Activated naive CD8-positive, alpha-beta T cell treated with anti-CD3 and anti-CD28 coated beads, Interleukin-2, amount 10 ng/mL, durations not matched to agents 7 days and 5 days (primary cell): ENCODE measurements at places on chromosomes 3 and 15. TPM values are rescaled to one million over a fixed set of nuclear protein-coding genes. Genes with fewer than 3 reads are reported as not detected.

DNA sequence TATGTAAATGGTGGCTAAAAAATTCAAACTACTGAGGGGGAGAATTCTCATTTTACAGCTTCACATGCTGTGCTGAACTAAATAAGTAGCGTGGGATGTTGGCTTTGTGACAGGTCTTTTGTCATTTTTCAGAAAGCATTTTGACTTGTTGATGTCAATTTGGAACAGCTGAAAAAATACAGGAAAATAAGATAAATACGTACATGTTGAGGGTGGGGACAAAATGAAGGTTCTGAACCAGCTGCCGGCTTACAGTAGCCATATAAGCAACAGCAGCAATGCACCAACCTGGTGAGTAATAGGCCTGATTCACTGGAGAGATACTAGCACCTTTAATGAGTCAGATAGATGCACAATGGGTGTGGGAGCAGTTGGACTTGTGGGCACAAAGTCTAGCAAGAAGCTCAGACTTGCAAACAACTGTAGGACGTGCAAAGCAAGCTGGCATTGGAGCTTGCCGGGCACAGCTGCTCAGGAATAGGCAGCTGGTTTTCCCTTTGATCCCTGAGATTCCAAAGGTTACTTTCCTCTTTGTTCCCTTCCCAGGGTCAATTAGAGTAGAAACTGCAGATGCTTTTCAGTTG is 12.9 kb downstream of the B3GNT5 start:
- no peak for DNase-seq
- H3K36me3 ChIP-seq: peaks cover 4% of the 10 kb centered on the region
- H3K4me3 ChIP-seq: no peak overlapping the region

Gene CYP1A2
- not detected for total RNA-seq

Gene CCNB2
- 72.1 TPM for total RNA-seq

GRCh38 chr15:58562135-58562534 is 130.3 kb downstream of the LIPC start:
- no peaks in the 10 kb centered on the region for H3K4me1 ChIP-seq
- no peaks in the 10 kb centered on the region for H3K27me3 ChIP-seq
- peaks cover 17% of the 10 kb centered on the region for H3K36me3 ChIP-seq
- no peak overlapping the region for H3K4me3 ChIP-seq

DNA sequence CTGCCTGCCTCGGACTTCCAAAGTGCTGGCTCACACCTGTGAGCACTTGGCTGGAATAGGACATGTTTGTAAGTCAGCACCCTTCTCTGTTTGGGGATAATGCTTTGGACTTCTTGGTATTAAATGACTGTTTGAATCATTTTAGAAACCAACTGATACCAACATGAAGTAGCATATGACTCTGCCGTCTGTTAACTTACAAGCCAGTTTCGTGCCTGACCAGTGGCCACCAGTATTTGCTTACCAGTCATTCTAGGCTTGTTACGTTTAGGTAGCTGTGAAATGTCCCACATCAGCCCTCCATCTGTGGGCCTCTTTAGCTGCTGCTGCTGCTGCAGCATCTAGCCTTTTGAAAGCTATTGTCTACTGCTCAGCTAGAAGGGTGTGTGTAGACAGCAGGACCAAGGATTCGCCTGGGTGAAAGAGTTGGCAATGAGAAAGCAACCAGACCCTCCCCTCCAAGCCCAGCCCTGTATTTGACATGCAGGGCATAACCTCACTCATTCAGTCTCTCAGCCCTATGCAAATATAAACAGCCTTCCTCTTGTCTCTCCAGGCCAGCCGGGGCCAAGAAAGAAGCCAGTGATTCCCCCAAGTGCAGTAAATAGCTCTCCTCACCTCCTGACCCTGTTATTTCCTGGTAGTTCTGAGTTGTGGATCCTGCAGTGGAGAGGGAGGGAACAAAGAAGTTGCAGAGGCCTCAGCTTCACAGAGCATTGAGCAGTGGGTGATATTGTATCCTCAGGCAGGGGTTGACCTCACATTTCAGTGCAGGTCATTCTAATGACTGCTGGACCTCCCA is 51.0 kb downstream of the NKIRAS1 start:
- no peak overlapping the region for H3K27ac ChIP-seq
- no peaks in the 10 kb centered on the region for H3K27me3 ChIP-seq
- H3K4me1 ChIP-seq: peaks cover 8% of the 10 kb centered on the region
- H3K4me3 ChIP-seq: no peak overlapping the region
- peaks cover 20% of the 10 kb centered on the region for H3K36me3 ChIP-seq

- no peak for DNase-seq
- no peak overlapping the region for H3K4me3 ChIP-seq
- no peak overlapping the region for H3K27ac ChIP-seq
- peaks cover 52% of the 10 kb centered on the region for H3K36me3 ChIP-seq
These were observed 22.0 kb downstream of the B3GALNT1 start for GRCh38 chr3:161083131-161083530.

DNA sequence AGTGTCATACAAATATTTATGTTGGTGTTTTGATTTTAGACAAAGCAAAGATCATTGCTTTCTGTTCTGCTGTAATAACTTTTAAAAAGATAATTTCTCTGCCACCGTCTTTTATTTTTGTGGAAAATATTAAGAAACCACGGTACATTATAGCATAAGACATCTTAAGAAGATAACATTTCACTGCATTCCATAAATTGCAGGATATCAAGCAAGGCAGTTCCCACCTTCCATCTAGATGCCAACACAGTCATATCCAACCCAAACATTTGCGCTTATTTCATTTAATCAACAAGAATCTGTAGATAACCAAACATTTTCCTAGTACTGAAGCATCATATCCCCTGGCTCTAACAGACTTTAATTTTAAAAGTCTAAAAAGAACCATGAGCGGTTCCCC is 25.1 kb downstream of the ARHGAP31 start:
- H3K4me1 ChIP-seq: peaks cover 15% of the 10 kb centered on the region
- no peak overlapping the region for H3K27ac ChIP-seq
- H3K27me3 ChIP-seq: peaks cover 17% of the 10 kb centered on the region
- H3K4me3 ChIP-seq: no peak overlapping the region
- H3K36me3 ChIP-seq: no peaks in the 10 kb centered on the region

Gene SLC15A2
- total RNA-seq: 1.8 TPM

- DNase-seq: no peak
- H3K36me3 ChIP-seq: no peaks in the 10 kb centered on the region
- no peak overlapping the region for H3K27ac ChIP-seq
- H3K4me3 ChIP-seq: no peak overlapping the region
These were observed 357.8 kb downstream of the OCA2 start for GRCh38 chr15:27741226-27741860.

Gene ADAMTSL3
- not detected for total RNA-seq

Gene FOXB1
- 0.74 TPM for total RNA-seq

DNA sequence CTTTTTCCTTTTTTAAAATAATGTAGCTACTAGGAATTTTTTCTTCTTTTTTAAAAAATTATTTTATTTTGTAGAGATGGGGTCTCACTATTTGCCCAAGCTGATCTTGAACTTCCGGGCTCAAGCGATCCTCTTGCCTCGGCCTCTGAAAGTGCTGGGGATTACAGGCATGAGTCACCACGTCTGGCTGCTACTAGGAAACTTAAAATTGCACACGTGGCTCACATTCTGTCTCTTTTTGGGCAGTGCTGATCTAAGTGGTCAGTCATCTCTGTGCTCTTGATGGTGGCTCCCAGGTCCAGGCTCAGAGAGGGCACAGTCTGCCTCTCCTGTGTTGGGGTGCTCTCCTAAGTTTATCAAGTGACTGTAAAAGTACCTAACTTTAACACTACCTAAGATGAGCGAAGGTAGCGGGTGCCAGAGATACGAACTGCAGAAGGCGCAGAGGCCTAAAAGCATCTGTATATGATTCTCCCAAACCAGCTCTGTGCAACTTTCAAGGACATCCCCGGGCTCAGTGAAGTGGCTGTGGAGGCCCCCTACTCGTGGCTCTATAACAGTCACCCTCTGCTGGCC is 52.9 kb upstream of the SEC13 start:
- no peaks in the 10 kb centered on the region for H3K36me3 ChIP-seq
- DNase-seq: no peak
- H3K27ac ChIP-seq: no peak overlapping the region
- H3K27me3 ChIP-seq: peaks cover 29% of the 10 kb centered on the region
- H3K4me3 ChIP-seq: no peak overlapping the region
